ENCODE measurements at places on chromosomes 5 and 9.
A peak's percentile ranks its signal among the peaks of the same experiment; 100 is the strongest.

GRCh38 chr9:82599336-82599949 lies 463.5 kb downstream of the RASEF start:
- DNase-seq, result no peak

DNA sequence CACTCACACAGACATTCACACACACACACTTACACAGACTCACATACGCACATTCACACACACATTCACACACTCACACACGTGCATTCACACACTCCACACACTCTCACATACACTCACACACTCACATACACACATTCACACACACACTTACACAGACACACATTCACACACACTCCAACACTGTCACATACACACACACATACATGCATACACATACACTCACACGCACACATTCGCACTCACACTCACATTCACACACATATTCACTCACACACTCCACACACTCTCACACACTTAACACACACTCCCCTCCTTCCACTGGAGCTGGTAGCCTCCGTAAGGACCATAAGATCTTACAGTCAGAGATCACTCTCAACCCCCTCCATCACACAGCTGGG lies 26.2 kb downstream of the CAMK2A start:
- no peak for DNase-seq

DNA sequence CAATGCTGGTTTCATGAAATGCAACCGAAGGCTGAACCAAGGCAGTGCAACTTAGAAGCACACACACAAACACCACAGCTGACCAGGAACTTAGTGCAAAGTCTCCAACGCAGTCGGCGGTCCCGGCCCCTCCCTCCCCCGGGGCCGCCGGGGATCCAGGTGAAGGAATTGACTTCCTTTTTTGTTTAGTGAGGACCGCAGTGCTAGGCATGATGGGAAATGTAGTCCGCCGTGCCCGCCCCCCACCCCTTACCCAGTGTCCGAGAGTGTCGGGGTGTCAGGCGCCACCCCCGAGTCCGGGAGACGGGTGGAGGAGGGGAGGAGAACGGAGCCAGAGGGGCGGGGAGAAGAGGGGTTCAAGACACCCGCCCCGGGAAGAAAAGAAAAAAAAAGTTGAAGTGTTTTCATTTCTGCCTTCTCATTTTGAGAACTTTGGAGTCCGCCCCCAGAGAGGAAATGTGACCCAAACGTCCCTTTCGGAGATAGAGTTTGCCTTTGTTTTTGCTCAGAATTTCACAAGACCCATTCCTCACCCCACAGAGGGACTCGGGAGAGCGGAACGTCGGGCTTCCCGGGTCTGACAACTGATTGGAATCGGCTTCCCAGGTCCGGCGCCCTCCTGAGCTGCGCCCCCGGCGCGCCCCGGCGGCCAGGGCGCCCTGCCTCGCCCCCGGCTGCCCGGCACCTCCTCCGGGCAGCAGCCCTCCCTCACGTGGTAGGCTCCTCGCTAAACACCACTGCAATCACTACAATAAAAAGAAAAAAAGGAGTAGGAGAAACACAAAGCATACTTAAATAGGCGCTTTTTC lies 2.0 kb downstream of the IER5L start:
- peak; percentile 69 for DNase-seq

DNA sequence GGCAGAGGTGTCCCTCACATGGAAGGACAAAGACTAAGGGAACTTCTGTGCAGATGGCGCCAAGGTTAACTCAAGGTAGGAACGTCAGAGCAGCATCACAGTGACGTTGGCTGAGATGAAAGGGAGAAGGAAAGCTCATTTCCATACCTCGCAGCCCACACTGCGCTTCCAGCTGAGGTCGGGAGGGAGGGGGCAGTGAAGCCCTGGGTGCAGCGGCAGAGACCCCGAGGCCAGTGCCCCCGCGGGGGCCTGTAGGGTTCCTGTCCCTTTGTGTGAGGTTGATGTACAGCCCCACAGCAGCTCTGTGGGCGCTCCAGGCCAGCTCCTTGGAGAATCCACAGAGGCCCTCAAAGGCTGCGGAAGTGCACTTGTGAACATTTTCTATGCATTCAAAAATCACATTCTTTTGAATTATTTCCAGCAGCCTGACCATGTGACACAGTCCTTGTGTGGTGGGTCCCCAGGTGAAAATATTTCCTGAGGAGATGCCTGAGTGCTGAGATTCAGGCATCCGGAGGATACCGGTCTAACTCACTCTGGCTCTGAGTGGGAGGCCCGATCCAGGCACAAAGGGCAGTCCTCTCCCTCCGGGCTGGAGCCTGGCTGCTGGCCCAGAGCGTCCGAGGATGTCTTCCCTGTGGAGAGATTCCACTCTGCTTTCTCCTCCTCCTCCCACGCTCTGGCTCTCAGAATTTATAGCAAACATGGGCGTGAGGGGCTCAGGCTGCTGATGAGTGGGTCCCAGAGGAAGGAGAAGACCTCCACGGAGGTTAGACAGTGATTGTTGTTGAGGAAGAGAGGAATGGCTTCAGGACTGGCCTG lies 150.7 kb downstream of the ICE1 start:
- DNase-seq, result no peak

- DNase-seq, result no peak
These were observed 744 bp downstream of the GMCL2 start for GRCh38 chr5:178186427-178186826.
